Body of pancreas (tissue), 4 donors: ENCODE measurements at places on chromosomes 2 and 18. TPM values are rescaled to one million over a fixed set of nuclear protein-coding genes. Genes with fewer than 3 reads are reported as not detected.

The HOXD3 gene
- total RNA-seq: 0.26 TPM

The HSPE1 gene
- 40.2 TPM for total RNA-seq

The DYNC1I2 gene
- 52.7 TPM for total RNA-seq

The FAM237A gene
- not detected for total RNA-seq

The INHBB gene
- total RNA-seq: 7.9 TPM

The APLF gene
- 4.0 TPM for total RNA-seq

The STAT4 gene
- total RNA-seq: 0.52 TPM

The BOLL gene
- not detected for total RNA-seq

The CHRND gene
- total RNA-seq: not detected

The NTSR2 gene
- total RNA-seq: not detected

The DQX1 gene
- total RNA-seq: 2.0 TPM

The TFPI gene
- 21.1 TPM for total RNA-seq

The DUSP2 gene
- 6.0 TPM for total RNA-seq

The ASB18 gene
- not detected for total RNA-seq

The UGT1A10 gene
- 0.52 TPM for total RNA-seq
